Globus pallidus (tissue), 1 donor: ENCODE measurements at places on chromosomes 5 and 9.

GRCh38 chr5:113917997-113918396 is 404.5 kb downstream of the YTHDC2 start:
- no peak for DNase-seq

DNA sequence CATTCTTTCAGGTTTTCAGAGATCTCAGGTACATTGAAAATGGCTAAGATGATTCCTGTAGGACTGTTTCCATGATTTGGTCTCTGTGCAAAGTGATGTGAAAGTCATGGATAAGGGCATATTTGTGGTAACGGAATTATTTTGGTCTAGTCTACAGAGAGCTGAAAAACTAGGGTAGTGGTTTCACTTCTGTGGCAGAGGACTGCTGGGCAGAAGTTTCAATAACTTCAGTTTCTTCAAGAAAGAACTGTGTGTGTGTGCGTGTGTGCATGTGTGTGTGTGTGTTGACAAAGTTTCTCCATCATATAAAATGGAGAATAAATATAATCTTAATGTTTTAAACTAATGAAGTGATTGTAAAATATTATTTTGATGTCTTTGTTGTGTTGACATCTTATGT is 4.3 kb downstream of the CNOT8 start:
- DNase-seq, result no peak

- DNase-seq, result no peak
Observed at GRCh38 chr5:98804066-98804465, 30.6 kb downstream of the RGMB start.

GRCh38 chr5:74139589-74139988 is 500.9 kb downstream of the ENC1 start:
- DNase-seq, result no peak

GRCh38 chr9:84339962-84340361 is 596 bp downstream of the SLC28A3 start:
- DNase-seq, result no peak

DNA sequence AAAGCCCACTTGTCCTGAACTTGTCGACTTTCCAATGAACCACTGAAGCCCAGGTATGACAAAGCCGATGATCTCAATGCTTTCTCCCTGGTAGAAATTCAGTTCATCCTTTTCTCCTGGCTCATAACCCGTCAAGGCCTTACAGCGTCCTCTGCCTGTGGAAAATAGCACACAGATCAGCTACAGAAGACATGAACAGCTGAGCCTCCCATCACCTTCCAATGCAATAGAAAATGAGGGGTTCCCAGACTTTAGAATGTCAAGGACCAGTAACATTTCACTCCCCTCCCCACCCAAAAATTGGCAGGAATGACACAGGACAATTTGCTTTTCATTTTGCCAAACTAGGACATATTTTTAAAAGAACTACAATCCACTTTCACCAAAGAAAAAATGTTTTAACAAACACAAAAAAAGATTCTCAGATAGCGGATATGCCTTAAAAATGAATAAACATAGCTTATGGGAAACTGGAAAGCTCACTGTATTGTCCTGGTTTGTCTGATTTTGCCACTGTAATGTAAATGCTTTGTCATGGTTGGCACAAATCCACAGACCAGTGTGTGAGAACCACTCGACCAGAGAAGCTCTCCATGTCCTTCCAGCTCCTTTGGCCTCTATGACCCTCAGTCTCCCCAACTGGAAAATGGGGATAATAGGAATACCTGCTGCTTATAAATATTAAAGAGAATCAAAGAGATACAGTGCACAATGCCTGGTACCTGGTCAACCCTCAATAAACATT is 24.4 kb downstream of the SH3TC2 start:
- no peak for DNase-seq

- DNase-seq, result no peak
Observed at GRCh38 chr9:27019589-27019988, 14.1 kb upstream of the LRRC19 start.

- DNase-seq, result no peak
Observed at GRCh38 chr9:121207371-121207940, 5.8 kb upstream of the RAB14 start.

GRCh38 chr5:172493906-172494305 is 39.6 kb upstream of the SH3PXD2B start:
- DNase-seq, result no peak

DNA sequence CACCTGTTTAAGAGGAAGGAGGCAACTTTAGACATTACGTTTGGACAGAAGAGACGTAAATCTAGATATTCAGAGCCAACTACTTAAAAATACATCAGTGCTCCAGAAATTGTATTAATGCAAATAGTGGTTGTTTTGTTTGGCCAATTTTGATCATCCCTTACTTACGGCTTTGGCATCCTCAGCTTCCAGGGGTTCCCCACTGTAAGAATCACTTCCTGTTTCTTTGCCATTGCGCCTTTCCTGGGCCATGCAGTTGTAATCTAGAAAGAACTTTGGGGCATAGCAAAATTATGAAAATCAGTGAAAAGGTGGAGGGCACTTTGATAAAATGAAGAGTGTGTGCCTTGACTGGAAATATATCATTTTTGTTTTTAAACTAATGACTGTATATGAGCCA is 537.2 kb upstream of the TLE4 start:
- DNase-seq, result no peak

- no peak for DNase-seq
Observed at GRCh38 chr5:68499987-68500386, 284.4 kb downstream of the PIK3R1 start.

GRCh38 chr5:63121471-63121870 is 542.9 kb downstream of the LRRC70 start:
- no peak for DNase-seq

DNA sequence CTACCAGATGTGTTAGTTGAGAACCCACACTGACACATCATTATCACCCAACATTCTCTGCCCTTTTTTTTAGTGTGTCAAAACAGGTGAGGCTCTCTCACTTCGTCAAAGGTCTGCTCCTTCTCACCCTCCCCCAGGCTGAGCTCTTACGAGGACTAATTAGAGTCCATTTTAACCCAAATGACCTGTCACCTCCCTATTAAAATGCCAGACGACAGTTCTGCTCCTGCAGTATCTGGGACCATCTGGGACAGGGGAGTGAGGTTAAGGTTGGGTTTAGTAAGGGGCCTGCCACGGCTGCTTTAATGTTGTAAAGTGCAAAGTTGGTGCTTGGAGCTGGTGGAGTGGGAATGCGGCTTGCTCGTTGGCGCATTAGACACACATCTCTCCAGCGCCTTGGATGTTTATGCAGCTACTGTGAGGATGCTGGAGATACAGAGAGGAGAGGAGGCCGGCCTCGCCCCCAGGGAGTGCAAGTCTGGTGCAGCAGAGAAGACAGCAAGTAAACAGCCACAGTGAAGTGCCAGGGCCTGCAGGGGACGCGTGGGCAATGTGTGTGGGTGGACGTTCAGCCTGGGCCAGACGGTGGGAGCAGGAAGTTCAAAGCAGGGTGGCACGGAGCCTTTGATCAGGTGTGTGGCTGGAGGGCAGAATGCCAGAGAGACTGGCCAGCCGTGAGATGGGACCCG is 96.2 kb downstream of the C9orf50 start:
- no peak for DNase-seq

GRCh38 chr9:36862206-36863145 is 171.6 kb downstream of the PAX5 start:
- peak; percentile 42 for DNase-seq

GRCh38 chr5:119291877-119292276 is 63.9 kb upstream of the TNFAIP8 start:
- no peak for DNase-seq

DNA sequence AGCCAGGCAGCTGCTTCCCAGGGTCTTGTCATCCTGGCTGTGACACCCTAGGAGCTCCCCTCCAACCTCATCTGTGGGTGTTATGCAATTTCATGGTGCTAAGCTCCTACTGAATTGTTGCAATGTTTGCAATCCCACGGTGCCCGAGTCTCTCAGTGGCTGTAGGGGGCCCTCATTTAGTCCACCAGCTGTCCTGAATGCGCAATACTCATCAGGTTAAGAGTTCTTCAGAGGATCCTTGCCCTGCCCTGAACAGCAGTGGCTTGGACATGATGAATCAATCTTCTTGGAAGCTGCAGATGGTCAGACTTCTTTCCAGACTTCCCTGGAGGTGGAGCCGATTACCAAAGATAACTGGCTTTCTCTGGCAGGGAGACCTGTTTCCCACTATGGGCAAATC is 584.1 kb downstream of the CCDC171 start:
- DNase-seq, result no peak

DNA sequence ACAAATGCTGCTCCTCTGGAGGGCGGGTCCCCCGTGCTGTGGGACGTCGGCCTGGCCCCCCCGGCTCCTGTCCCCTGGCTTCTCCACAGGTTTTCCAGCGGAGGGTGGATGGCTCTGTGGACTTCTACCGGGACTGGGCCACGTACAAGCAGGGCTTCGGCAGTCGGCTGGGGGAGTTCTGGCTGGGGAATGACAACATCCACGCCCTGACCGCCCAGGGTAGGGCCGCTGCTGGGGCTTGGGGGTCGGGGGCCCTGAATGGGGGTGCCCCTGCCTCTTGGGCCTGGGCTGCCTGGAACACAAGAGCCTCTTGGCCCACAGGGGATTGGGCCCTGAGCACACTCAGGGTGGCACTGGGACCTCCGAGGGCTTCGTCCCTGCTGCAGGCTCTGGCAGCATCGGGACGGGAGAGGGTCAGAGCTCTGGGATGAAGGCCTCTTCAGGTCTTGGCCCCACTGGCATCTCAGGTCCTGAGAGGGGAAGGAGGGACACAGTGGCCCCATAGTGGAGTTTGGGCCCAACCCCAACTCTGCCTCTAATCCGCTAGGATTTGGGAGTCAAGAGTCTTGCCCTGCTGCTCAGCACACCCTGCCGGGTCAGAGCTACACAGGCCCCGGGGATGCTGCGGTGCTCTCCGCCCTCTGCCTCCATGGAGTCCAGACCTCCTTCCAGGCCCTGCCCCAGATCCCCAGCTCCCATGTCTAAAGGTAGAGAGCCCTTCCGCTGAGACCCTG is 5.2 kb downstream of the FCN2 start:
- no peak for DNase-seq

DNA sequence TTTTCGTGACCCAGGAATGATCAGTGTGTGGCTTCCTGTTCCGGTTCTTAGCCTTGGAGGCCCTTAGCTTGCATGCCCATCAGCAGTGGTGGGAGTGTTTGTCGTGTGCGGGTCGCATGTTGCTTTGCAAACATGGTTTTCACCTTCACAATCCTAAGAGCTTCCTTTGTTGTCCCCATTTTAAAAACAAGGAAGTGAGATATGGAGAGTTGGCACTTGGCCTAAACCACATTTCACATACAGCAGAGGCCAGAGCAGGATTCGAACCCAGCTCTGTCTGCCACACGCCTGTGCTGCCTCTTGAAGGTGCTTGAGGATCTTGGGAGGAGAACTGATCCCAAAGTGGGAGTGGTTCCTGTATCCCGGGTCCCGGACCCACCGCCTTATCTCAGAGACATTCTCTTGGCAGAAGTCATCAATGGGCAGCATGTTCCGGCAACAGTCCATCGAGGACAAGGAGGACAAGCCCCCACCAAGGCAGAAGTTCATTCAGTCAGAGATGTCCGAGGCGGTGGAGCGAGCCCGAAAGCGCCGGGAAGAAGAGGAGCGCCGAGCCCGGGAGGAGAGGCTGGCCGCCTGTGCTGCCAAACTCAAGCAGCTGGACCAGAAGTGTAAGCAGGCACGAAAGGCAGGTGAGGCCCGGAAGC is 38.2 kb upstream of the POMT1 start:
- no peak for DNase-seq

DNA sequence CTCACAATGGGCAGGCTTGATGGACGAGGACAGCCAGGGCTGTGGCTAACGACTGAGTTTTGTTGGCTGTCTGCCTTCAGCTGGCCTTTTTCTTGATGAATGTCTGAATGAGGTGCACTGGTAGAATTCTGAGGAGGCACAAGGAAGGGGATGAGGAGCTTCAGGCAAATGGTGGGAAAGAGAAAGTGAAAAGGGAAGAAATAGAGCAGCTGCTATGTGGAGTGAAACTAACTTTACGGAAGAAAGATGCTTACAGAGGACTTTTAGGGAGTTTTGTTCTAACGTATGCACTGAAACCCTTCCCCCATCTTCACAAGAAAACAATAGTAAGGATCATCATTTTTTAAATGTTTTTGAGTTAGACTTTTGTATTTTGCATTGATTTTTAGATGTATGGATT is 45.3 kb downstream of the OR2K2 start:
- no peak for DNase-seq

DNA sequence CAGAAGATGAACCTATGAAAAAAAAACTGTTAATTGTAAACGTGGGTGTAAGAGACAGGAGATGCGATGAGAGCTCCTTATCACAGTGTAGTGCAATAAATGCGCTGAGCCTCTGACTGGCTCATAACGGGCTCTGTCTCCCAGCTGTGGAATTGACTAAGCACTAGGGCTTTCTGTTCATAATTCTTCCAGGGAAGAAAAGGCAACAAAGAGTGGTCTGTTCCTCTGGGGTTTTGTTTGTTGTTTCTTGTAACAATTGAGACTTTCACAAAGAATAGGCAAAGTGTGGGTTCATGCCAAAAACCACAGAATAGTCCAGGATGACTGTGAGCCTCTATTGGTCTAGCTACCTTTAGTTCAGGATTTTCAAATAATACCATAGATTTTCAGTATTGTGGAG is 39.4 kb downstream of the UBE2QL1 start:
- DNase-seq, result peak; percentile 95

DNA sequence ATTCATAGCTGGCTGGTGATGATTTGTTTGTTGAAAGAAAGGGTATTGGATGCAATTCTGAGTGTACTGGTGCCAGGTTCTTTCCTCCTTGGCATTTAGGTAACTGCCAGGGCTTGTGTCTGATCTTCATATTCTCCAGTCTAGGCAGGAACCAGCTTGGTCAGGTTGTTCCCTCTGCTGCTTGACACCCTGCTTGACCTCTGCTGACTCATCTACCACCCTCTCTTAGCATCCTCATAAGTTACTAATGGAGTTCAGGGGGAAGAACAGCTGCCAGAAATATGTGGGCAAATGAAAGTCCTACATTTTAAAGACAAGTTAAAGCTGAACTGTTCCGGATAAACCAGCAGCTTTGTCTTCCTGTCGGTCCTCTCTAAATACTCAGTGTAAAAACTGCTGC is 116.1 kb upstream of the TNC start:
- DNase-seq, result no peak

DNA sequence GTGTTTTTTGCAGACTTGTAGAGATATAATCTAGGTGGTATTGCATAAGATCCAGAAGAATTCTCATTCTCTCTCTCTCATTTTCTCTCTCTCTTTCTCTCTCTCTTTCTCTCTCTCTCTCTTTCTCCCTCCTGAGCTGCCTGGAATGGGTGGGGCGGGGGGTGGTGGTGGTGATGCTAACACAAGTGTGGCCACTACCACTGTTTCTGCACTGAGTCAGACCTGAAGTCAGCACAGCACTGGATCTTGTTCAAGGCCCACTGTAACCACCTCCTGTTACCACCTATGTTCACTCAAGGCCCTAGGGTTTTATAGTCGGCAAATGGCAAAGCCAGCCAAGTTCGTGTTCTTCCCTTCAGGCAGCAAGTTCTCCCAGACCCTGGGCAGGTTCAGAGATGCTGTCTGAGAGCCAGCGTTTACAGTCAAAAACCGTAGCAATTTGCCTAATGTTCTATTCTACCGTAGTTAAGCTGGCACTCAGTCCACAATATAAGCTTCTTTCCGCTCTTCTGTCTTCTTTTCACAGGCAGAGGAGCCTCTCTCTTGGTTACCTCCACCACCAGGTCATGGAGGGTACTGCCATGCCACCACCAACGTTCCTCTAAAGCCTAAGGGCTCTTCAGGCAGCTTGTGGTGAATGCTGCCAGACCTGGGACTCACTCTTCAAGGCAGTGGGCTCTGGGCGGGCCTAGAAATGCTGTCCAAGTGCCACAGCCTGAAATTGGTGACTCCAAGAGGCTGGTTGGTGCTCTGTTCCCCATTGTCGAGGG is 235.7 kb upstream of the PRR16 start:
- no peak for DNase-seq
